CD4-positive, alpha-beta T cell treated with Interleukin-17A for 1 hour (primary cell): ENCODE measurements at places on chromosomes 5 and 9.

DNA sequence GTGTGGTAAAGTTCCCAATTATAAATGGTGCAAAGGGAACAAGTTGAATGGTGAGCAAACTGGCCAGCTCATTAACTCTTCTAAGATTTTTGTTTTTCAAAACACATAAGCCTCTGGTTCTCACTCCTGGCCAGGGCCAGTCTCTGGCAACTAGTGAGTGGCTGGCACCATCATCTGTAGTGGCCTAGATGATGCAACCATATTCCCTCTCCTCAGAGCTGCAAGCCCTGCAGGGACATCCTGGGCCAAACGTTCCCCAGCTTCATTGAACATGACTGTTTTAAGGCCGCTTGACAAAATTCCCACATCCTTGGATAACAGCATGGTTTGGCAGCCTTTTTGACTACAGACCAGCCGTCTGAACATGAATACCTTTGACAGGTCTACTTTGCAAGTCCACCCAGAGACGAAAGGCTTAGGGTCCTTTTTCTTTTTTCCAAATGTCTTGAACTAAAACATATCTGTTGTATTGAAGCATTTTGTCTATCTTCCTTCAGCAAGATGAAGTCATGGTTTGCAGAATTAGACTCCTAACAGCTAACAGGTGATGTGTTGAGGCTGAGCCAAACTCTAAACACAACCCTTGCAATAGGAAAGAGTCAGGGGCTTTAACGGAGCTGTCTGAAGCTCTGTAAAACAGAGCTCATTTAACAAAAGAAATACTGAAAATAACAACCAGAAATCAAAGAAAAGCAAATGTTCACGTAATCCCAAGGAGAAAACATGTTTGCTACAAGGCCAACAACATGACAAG lies 23.8 kb downstream of the MACROH2A1 start:
- DNase-seq: no peak

DNA sequence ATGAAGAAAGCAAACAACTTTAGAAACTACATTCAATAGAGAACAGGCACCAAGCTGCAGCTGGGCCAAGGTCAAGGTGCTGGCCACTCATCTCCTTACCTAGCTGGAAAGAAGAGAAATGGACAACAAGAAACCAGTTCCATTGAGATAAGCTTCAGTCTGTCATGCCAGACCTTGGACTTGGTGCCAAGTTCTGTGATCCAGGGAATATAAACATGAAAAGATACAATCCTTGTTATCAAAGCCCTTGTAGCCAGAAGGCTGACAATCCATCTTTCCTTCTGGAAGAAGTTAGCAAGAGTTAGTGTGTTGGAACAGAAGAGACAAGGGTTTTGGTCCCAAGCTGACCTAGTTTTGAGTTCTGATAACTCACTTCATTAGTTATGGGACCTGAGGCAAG lies 227.5 kb downstream of the ACTL7B start:
- DNase-seq: no peak

DNA sequence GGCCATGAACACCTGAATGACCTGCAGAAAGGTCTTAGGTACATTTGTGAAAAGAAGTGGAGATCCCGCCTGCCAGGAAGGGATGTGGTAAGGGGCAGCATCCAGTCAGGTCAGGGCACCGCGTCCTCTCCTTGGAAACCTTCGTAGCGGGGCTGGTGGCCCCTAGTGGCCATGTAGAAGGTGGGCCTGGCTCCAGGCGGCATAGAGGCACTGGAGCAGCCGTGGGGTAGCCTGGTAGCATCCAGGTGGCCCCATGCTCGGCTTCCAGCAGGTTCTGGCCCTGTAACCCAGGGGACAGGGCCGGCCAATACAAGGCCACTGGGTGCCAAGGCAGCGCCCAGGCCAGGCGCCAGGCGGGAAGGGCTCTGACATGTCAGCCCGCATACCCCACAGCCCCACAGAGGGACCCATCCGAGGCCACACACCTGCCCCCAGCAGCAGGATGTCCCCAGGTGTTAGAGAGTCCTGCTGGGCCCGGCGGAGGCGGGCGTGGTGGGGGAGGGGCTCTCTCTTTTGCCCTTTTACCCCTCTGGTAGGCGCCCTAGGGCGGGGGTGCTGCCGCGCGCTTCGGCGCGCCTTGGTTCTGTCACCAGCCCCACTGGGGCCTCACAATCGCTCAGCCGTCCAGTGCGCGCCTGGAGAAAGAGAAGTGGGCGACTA lies 58.3 kb upstream of the SPATA31E1 start:
- no peak for DNase-seq

DNA sequence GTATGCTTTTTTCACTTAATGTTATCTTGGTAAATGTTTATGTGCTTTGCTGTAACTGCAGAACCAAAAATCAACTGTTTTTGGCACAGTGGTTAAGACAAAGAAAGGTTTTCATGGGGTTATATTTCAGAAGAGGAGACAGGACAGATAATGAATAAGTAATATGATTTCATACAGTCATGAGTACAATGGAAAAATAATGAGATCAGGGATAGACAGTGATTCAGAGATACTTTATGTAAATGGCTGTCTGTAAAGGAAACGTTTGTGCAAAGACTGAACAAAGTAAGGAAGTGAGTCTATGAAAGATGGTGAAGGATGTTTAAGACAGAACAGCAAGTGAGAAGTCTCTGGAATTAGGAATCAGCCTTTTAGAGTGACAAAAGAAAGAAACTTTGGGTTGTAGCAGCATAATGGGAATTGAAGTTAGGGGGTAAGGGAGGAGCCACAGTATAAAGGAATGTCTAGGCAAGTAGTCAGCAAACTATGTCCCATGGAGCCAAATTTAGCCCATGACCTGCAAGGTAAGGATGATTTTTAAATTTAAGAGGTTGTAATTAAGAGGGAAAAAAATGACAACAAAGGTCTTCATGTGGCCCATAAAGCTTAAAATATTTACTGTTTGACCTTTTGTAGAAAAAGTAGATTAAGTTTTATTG lies 55.0 kb downstream of the TNPO1 start:
- DNase-seq: no peak

DNA sequence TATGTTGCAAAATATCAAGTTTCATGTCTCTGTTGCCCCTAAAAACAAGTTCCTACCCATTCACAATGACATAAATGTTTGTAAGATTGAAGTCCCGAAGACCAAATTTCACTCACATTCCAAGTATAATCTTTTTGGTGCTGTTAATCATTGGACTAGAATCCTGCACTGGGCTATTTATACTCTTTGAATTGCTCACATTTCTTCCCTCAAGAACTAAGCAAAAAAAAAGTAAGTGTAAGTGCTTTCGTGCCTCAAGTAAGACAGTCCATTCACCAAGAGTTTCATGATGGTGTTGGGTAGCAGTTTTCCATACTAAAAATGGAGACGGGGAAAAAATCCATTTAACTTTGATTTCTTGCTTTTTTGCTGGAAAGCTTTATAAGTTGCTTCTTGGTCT lies 242.3 kb downstream of the EBF1 start:
- no peak for DNase-seq

DNA sequence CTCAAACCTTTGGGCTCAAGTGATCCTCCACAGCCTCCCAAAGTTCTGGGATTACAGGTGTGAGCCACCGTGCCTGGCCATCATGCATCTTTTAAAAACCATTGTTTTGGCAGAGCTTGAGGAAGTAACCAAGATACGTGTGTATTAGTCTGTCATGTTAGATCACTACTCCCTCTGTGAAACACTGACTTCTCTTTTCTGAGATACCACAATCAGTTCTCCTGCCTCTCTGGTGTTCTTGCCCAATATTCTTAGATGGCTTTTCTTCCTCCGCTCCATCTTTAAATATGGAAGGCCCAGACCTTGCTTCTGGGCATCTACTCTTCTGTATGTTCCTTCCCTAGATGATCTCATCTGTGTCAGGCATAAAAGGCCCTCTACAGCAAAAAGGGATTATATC lies 14.2 kb upstream of the CCNB1 start:
- no peak for DNase-seq

DNA sequence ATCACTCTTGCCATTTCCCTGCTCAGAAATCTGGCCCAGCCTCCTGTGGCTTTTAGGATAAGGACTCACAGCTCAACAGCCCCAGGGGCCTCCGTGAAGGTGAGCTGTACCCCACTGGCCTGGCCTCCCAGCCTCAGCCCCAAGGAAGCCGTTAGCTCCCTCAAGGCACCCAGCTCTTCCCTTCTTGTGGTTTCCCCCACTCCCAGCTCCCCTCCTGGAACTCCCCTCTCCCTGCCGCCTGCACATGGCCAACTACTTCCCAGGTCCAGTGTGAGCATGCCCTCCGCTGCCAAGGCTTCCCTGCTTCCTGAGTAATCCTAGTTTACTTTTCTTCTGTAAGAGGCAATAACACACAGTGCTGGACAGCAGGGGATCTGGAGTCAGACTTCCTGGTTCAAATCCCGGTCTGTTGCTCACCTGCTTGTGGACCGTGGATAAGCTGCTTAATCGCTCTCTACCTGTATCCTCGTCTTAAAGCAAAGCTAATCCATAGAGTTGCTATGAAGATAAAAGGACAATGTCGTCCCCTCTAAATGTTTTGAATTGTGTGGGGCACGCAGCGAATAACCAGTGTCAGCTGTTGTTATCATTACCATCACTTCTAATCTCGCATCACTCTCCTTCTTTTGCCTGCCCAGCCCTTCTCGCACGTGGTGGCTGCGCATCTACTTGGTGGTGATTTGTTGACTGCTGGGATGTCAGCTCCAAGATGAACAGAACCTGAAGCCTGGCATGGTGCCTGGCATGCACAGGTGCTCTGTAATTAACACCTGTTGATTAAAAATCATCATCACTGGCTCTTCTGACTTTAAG lies 86.6 kb downstream of the C5orf15 start:
- no peak for DNase-seq

DNA sequence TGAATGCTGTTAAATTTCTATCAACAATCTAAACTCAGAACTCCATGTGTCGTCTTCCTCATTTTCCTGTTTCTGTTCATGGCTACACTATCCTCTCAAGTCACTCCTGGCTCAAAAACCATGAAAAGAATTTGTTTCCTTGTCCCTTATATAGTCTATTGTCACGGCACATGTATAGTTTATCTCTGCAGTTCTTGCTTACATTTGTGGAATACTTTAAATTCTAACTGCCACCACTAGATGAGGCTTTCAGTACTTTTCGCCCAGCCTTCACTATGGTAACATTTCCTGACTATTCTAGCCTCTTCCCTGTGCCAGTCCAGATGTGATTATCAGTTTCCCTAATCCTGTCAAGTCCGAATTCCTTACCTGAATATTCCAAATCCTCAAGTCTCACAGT lies 34.6 kb downstream of the PKD2L2 start:
- DNase-seq: no peak

- no peak for DNase-seq
Observed at GRCh38 chr9:79980432-79980831, 408.7 kb downstream of the TLE4 start.

DNA sequence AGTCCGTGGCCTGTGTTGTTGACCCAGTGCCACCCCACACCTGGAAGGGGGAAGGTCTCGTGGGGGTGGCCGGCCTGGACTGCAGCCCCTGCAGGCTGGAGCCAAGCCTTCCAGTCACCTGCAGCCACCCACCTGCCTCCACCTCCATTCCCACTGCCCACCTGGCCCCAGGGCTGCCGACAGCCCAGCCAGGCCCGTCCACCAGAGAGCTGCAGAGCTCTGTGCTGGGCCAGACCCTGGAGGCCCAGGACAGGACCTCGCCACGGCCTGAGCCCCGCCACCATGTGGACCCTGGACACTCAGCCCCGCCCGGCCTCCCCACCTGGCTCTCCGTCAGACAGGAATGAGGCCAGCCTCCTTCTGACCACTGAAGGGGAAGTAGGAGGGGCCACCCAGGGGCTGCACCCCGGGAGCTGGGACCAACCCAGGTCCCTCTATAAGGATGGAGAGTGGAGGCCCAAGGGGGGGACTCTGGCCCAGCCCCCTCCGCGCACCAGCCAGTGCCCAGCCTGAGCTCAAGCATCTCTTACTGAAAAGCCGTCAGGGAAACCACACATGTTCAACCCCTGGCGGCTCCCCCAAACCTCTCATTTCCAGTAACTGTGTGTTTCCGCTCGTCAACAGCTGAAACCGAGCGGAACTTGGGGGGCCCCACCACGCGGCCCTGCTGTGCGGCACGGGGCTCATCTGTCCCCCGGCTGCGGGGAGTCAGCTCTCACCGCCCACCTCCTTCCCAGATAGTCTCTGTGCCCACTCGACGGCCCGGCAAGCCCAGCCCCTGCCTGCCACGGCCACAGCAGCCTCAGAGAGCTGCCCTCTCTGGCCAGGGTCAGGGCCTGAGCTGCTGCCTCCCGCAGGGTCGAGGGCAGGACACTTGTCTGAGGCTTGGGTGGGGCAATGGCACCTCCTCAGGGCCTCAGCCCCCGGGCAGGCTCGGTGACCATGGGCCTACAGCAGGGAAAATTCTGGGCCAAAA lies 12.8 kb downstream of the NOTCH1 start:
- peak; percentile 67 for DNase-seq

DNA sequence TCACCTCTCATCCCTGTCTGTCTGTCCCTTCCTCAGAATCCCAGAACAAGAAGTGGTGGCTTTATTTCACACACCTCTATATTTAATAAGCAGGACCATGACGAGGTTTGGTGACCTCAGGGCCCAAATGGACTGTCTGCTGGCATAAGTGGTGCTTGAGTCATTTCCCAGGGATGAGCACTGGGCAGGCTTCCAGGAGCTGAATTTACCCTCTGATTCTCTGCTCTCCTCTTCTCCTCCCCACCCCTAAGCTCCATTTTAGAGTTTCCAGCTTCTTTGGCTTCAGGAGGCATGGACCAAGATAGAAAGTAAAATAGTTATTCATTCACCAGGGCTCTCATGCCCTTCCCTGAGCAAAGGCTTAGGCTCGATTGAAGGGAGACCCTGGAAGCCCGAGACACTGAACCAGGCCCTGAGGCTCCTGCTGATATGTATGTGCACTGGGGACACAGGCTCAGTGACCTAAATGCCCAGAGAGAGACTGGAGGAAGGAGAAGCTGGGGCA lies 69.1 kb downstream of the PPARGC1B start:
- DNase-seq: no peak

- DNase-seq: no peak
Observed at GRCh38 chr5:41335596-41336181, 122.4 kb upstream of the C6 start.
